ENCODE measurements at places on chromosomes 3 and 15.

DNA sequence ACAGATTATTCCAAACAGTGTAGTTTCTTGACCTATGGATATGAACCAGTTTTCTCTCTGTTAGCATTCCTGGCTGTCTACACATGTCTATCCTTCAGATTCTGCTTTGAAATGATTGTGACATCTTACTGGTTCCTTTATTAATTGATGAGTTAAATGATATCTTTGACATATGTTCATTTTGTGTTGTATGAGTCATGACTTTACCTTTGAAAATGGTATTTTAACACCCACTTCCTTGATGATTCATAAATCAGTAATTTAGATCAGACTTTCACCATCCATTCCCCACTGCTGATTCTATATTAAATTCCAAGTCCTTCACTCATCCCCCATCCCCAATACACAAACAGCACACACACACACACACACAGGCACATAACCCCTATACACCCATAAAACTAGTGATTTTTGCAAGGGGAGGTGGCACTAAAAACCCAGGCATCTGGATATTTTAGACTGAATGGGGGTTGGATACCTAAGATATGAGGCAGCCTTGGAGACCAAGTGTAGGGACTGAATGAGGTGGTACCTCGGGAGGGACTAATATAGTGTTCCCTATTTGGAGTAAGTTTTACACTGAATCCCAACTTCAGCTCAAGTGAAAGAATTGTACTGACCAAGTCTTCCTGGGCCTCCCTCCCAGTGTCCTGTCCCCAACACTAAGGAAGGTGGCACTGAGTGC, 9.7 kb downstream of the CCK start:
- DNase-seq, result no peak

DNA sequence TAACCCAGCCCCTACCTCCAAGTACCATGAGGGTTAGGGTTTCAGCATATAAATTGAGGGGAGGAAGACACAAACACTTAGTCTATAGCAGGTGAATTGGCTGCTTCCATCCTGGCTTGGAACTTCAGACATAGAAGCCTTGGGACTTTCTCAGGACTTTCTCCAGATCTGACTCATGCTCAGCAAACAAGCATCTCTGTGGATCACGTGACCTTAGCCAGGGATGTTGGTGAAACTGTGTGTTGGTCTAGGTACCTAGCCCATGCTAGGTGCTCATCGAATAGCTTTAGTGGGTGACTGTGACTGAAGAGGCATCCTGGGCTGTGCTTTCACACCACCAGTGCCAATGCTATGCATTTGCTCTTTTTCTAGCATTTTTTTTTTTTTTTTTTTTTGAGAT, 58.9 kb downstream of the CD47 start:
- DNase-seq, result no peak

DNA sequence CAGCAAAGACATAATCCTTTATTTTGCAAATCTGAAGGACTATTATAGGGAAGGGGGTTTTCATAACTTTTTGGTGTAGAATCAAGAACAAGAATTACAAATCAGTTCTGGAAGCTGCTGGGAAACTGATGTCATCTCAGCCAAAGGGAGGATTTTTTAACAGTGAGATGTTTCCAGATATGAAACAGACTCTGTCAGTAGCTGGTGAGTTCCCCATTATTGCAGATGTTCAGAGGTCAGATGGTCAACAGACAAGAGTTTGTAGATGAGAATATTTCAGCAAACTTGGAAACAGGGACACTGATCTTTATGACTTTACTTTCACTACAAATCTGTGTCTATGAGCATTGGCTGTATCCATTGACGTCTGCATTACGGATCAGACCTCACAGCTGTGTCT, 71.9 kb upstream of the LPP start:
- DNase-seq, result no peak

DNA sequence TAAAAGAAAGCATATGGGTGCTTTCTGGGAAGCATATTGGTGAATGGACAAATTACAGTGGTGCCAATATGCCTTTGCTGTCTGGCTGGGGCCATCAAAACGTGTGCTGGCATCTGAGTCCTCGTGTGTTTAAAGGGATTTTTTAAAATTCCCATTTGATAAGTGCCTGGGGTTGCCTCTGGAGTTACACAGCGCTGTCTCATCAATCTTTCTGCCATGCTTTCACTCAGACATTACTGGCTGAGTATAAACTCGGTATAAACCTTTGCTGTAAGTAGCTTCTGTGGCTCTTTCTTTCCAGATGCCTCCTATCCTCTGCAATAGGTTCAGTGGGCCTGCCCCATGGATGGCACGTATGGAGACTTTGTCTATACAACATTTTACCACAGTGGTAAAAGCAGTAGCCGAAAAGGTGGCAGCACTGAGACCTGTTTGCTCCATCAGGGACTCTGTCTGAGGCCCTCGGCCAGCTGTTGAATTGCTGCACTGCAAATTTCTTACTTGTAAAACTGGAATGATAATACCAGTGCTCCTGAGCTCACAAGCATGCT, 195.5 kb downstream of the LPP start:
- DNase-seq, result no peak

- DNase-seq, result no peak
Observed at GRCh38 chr15:97915261-97915660, 45.2 kb upstream of the ARRDC4 start.

GRCh38 chr3:192879346-192880031, 38.2 kb downstream of the MB21D2 start:
- no peak for DNase-seq

DNA sequence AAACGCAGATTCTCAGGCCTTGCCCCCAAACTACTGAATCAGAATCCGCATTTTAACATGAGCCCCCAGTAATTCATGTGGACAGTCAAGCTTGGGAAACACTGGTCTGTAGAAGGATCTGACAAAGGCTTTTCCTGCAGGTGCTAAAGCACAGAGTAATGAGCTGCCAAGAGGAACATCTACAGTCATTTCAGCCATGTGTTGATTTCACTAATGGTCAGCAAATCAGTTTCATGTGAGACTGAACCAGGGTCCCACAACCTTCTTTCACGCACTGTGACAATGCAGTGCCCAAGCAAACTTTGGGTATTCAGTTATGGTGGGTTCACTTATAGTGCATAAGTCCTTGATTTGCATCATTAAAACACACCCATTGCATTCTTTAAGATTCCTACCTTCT, 237.6 kb downstream of the TUSC7 start:
- no peak for DNase-seq

GRCh38 chr15:92112180-92112579, 258.7 kb downstream of the SLCO3A1 start:
- no peak for DNase-seq

DNA sequence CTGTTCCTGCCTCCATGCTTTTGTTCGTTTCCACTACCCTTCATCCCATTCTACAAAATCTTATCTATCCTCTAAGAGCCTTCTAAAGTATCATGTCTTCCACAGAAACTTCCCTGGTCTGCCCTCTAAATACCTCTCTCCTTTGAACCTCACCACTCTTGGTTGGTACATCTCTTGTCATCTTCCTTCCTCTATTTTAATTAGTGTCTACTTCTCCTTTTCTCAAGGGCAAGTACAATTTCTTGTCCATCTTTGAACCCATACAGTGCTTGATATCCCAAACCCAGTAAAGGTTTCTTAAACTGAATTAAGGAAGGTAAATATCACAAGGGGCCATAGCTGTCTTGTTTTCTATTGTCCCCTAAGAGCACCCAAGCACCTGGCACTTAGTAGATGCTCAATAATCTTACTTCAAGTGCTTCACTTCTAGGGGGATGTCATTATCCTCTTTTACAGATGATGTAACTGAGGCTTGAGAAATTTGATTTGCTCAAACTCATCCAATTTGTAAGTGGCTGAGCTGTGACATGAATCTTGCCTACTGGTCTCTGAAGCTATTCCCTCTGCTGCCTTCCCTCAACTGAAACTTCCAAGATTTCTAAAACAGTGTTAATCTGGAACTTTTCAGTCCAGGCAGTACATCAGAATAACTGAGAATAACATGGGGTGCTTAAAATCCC, 2.6 kb upstream of the DAPK2 start:
- DNase-seq, result no peak

GRCh38 chr3:38117163-38117716, 19.7 kb downstream of the ACAA1 start:
- no peak for DNase-seq

- DNase-seq, result no peak
Observed at GRCh38 chr15:80788536-80788935, 9.4 kb downstream of the CEMIP start.

DNA sequence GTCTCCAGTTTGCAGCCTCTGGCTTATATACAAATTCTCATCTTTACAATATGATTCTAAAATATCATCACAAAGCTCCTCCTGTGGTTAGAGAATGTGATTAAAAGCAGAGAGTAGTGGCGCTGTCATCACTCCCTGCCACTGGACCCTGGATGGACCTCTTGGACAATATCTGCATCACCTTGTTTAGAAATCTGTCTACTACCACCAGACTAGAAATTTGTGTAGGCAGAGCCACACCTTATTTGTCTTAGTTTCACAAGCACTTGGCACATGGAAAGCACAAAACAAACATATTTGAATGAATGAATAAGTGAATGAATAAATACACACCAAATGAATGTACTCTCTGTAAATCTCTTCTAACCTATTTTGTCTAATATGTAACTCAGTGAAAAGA, 68.1 kb downstream of the IMPG2 start:
- no peak for DNase-seq

Data from CD4-positive, alpha-beta T cell (primary cell).